ENCODE measurements at places on chromosomes 16 and 17.

GRCh38 chr16:68236137-68236825, 354 bp upstream of the ESRP2 start:
- no peak for DNase-seq

DNA sequence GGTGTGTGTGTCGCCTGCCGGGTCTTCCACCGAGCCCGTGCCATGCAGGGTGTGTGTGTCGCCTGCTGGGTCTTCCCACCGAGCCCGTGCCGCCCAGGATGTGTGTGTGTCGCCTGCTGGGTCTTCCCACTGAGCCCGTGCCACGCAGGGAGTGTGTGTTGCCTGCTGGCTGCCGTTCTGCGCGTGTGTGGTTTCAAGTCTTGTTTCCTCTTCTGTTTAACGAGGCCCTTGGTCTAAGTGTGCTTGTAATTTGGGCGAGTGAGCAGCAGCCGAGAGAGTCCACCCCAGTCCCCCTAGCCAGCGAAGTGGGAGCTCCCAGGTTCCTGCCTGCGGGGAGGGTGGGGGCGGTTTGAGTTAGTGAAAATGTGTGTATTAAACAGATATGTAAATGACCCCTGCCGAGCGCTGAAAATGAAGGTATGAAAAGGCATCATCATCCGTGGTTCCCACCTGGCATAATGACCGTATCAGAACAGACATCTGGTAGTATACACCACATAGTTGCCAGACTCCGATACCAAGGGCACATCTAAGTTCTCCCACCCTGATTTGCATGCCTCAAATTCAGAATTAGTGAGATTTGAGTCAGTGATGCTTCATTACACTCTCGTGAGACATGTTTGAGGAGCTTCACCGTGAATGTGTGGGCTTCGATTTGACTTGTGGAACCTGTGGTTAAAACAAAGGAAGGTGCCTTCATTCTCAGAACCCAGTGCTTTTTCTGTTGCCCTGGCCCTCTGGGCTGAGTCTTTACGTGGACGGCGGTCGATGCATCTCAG, 114.5 kb upstream of the CHMP6 start:
- DNase-seq, result peak; percentile 63

DNA sequence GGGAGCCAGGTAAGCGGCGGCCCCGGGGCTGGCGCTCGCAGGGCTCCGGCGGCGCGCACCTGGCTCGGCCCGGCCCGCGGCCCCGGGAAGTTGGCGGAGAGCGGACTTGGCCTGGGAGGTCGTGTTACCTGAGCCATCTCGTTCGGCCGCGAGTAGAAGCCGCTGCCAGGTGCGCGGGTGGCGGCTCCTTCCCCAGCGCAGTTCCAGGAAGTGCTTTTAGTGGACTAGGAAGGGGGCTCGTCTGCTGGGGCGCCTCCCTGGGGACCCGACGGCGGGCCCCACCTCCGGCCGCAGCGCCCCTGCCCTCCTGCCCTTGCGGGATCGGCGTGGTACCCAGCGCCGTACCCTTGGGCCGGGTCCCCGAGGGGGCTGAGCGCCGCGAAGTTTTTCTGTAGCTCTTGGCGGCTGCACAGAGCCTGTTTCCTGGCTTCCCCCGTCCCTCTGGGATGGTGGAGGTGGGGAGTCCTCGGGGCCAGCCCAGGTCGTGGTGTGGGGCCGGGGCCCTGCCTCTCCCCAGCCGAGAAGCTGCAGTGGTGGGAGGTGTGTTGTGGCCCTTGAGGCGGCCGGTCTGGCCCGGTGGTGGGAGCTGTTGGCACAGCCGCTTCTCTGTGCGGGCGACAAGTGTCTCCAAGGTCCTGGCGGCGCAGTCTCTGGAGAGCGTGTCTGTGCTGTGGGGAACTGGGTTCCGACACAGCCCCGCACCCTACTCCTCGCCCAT, 96.9 kb downstream of the RAB11FIP4 start:
- no peak for DNase-seq

- DNase-seq, result no peak
Measured at GRCh38 chr16:87207965-87208364, 109.2 kb downstream of the C16orf95 start.

DNA sequence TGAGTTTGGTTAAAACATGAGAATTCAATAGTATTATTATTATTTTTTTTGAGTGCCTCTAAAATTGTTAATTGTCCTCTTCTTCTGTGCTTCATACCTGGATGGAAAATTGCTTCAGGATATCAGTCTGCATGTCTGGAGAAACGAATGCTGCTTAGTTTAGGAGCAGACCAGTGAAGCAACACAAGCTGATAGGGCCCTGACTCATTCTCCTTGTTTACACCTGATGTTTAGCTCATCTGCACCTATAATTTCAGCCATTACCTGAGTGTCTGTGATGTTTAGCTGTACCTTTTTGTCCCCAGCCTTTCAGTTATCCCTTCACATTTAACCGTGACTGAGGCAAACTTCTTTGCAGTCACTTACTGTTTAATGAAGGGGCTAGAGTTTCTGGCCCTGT, 14.8 kb downstream of the SNTB2 start:
- DNase-seq, result no peak

GRCh38 chr17:44220213-44221083, 973 bp upstream of the UBTF start:
- peak; percentile 34 for DNase-seq

DNA sequence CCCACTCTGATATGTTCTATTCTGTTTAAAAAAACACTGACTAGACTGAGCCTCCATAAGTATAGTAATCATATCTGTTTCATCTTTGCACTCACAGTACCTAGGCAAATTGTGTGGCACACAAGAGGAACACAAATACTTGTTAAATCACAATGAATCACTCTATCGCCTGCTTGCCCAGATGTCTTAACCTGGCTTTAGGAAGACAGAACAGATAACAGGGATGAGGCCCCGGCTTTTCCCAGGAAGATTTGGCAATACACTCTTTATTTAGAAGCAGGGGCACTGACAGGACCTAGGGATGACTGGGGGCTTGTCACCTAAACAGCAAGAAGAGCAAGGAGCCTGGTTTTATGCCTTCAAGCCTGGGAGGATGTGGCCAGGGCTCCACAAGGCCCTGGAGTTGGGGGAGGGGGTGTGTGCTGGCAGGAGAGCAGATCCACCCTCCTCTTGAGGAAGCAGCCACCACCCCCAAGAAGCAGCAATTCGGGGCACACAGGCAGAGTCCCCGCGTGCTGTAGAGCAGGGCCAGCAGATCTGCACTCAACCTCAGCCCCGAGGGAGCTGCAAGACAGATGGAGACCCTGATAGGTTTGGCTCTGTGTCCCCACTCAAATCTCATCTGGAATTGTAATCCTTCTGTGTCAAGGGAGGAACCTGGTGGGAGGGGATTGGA, 41.0 kb upstream of the KSR1 start:
- DNase-seq, result no peak

GRCh38 chr17:1078831-1079561, 82.1 kb downstream of the TIMM22 start:
- DNase-seq, result no peak

DNA sequence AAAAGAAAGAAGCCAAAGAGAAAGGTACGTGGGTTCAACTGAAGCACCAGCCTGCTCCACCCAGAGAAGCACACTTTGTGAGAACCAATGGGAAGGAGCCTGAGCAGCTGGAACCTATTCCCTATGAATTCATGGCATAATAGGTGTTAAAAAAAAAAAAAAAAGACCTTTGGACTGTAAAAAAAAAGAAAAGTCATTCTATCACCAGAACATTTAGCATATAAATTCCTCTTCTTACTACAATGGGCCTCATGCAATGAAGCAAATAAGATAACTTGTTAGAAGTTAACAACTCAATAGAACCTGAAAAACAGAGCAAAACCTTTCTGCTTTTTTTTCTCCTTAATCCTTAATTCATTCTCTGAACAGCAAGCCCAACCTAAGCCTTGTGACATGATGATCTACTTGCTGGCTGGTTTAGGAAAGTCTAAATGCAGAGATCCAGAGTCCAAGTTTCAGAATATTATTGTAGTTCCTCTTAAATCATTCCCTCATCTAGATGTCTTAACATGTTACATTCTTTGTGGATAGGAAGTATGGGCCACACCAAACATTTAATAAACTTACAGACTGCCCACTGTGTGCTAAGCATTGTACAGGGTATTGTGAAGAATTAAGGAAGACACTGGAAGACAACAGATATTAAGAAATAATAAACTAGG, 45.4 kb downstream of the BRCA1 start:
- no peak for DNase-seq

DNA sequence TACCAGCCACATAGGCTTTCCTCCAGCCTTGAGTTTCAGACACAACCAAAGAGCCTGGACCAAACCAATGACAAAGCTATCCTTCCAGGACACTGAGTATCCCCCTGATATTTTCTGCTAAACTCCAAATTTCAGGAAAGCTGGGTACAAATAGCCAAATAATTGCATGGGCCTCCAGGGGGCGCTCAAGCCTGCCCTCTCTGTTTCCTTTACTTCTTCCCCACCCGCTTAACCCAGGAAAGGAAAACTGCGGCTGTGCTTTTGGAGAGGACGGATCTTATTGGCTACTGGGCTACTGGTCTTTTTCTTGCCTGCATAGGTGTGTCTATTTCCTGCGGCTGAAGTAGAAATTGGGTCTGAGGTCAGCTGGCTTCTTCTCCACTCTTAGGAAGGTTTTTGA, 30.1 kb downstream of the GNGT2 start:
- DNase-seq, result peak; percentile 62

DNA sequence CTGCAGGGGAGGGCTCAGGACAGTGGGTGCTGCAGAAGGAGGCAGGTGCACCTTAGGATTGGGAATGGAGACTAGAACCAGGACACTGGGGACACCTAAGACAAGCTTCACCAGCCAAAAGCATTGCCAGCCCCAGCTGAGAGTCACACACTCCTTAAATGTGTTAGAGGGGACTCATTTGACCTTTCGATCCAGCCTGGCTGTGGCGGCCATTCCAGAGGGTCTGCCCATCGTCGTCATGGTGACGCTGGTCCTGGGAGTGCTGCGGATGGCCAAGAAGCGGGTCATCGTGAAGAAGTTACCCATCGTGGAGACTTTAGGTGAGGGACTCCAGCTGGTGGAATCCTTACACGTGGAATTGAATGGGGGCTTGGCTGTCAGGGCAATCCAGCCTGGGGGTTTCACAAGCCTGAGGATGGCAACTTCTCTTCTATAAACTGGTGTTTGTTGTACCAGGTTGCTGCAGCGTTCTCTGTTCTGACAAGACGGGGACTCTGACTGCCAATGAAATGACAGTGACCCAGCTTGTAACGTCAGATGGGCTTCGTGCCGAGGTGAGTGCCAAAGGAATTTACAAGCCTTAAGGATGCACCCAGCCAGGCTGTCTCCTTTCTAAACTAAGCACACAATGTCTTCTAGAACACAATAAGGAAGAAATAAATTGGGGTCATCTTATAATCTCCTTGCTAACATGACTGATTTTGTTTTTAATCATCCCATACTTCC, 65.3 kb downstream of the MEAK7 start:
- no peak for DNase-seq

GRCh38 chr16:23394141-23394831, 58.7 kb downstream of the COG7 start:
- DNase-seq, result no peak

- no peak for DNase-seq
Measured at GRCh38 chr16:50102051-50102746, 36.4 kb downstream of the HEATR3 start.

- peak; percentile 83 for DNase-seq
Measured at GRCh38 chr17:16991349-16992009, 19.6 kb upstream of the TNFRSF13B start.

GRCh38 chr17:42865638-42866094, 14.7 kb downstream of the AOC3 start:
- no peak for DNase-seq

- DNase-seq, result no peak
Measured at GRCh38 chr17:79947351-79948031, 88.2 kb downstream of the TBC1D16 start.

GRCh38 chr16:88331989-88332920, 50.5 kb upstream of the ZNF469 start:
- no peak for DNase-seq

All from stimulated activated CD4-positive, alpha-beta T cell treated with anti-CD3 and anti-CD28 coated beads, Interleukin-4, amount 100 ng/mL, for 48 hours (primary cell).